ENCODE measurements at places on chromosomes 11 and 22.

- DNase-seq = no peak
Measured at GRCh38 chr11:33802194-33802950, 28.1 kb upstream of the FBXO3 start.

- DNase-seq = no peak
Measured at GRCh38 chr11:36165621-36166397, 123.4 kb downstream of the COMMD9 start.

DNA sequence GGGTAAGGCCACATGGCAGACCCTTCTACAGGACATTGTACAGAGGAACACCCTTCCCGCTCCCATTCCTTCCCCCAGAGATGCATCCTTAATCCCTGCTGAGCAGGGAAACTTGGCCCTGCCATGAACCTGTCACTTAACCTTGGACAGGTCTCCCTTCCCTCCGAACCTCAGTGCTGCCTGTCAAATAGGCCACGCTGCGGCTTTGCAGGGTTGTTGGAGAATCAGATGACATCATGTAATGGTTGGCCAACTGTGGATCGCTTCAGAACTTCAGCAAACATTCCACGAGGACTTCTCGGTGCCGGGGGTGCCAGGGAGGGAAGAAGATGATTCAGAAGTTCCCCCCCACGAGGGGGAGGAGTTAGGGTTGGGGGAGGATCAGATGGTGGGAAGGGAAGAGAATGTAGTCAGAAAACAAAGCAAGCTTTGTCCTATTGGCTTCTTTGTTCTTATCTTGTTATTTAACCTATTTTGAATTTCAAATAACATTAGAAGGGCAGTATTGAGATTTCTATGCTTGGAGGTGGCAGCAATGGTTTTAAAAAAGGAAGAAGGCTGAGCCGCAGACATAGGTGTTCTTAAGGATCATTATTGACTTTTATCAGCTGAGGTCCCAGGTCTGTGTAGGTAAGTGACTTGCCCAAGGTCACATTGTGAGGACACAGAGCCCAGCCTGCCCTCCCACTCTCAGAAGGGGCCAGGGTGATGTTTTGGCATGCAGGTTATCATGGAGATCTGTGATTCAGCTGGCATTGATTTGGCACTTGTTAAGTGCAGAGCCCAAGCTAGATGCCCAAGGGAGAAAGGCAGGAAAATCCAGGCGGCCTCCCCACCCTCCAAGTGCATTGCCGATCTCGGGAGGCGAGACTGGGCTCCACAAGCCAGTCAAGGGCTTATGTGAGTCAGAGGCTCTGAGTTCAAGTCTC, 3.1 kb downstream of the CDC42EP1 start:
- DNase-seq = no peak

DNA sequence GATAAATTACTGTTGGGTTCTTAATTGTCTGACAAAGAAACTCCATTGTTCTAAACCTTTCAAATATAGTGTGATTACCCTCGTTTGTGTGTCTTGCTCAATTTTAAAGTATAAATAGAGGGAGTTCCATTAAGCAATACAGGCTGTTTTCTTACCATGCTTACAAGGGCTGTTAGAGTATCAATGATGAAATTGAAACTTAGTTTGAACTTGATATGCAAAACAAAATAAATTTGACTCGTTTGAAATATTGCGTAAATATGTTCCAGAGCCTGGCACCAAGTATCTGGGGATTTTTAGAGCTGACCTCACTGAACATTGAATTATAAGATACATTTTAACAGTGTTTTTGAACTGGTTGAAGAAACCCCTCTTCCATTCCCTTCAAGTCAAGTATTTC, 31.7 kb downstream of the TEAD1 start:
- no peak for DNase-seq

GRCh38 chr11:126172596-126173038, 38.8 kb downstream of the RPUSD4 start:
- DNase-seq = no peak

DNA sequence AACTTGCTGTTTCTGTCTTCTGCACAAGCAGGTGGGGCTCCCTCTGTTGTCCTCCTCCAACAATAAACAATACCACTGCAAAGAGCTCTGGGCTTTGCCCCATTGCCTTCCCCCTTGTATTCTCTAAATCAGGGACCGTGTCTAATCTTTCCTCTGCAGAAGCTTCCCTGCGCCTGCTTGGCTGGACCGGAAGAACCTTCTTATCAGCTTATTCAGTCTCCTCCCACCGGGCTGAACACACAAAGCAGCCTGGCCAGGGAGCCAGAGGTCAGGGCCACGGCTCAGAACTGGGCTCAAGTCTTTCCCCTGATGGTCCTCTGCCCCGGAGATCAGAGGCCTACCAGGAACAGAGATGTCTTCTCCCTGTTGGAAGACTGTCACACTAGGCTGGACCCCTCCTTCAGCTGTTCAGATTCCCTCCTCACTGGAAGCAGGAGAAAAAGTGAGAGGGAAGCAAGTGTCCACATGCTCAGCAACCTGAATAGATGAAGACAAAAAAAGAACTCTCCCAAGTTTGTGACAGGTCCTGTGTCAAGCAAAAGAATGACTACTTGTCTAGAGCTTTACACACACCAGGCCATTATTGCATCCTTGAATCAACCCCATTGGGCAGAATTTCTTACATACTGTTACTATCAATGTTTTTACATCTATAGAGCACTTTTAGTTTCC, 63.7 kb downstream of the RAB30 start:
- peak; percentile 34 for DNase-seq

- DNase-seq = no peak
Measured at GRCh38 chr22:31651664-31652063, 10.4 kb downstream of the PISD start.

GRCh38 chr11:44333271-44334218, 23.6 kb upstream of the ALX4 start:
- no peak for DNase-seq

DNA sequence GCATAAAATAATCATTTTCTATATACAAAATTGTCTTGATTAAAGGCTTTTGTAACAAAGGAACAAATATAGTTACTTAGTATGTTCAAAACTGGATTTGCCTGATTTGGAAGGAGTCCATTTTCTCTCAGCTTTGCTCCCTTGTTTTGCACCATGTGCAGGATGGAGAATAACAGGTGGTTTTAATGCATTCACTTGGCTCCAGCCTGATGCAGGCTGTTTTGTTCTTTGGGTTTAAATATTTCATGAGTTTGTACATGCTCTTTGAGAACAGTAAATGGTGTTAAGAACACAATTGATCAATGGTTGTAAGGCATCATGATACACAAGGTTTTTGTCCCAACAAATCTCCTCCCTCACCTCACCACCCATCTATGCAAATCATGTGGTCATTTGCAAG, 886.9 kb upstream of the CCDC90B start:
- DNase-seq = no peak

DNA sequence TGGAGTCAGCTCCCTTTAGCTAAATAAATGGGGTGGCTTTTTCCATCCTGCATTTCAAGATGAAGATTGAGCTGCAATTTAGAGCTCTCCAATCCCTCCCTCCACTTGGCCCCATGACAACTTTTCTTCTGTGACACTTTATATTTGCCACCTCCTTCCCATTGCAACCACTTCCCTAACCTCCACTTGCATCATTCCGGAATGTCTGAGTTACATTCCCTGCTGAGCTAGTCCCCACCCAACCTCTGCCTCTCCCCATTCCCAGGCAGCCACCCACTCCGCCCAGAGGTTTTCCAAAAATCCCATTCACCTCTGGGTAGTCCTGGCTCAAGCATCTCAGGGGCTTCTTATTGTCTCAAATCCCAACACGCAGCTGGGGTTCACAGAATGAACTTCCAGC, 24.7 kb downstream of the PC start:
- no peak for DNase-seq

GRCh38 chr11:86171627-86172026, 72.9 kb upstream of the EED start:
- DNase-seq = no peak

DNA sequence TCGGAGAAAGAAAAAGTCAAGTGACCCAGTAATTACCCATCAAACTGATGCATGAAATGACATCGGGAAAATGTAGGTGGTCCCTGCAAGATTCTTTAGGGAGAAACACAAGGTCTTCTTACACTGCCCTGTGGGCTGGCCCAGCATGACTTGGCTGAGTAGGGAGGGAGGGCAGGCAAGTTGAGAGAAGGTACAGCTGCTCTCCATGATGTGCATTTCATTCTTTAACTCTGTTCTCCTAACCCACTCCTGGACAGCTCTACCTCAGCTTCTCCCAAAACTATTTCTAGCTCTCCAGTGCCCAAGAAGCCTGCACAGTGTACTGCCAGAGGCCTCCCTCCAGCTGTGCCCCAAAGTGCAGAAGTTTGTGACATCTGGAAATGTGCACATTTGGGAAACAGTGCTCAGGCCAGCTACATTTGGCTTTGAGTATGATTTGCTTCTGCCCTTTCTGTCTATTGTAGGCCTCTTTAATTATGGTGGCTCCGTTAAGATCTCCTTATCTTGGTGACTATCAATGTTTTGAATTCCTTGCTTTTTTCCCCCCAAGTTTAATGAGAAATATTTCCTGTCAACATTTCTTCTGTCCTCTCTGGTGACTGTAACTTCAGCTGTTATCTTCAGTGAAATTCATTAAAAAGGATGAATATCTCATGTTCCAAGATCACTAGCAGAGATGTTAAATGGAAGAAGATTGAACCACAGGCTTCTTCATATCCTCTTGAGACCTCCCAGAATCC, 26.7 kb upstream of the PRSS23 start:
- DNase-seq = no peak

DNA sequence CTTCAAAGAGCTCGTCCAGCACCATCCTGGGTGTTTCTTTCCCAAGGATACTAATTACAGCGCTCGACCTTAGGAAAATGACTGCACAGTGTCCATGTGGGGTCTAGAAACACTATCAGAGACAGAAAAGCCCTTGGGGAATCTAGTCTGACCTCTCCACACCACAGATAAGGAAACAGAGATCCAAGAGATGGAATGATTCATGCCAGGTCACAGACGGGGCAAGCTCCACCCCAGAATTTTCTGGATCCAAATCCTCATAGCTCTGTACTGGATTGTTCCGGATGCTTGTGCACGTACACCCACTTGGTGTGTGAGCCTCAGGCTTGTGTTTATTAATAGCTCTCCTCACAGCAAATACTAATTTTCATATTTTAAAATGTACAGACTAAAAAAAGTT, 11.3 kb downstream of the ABTB2 start:
- no peak for DNase-seq

DNA sequence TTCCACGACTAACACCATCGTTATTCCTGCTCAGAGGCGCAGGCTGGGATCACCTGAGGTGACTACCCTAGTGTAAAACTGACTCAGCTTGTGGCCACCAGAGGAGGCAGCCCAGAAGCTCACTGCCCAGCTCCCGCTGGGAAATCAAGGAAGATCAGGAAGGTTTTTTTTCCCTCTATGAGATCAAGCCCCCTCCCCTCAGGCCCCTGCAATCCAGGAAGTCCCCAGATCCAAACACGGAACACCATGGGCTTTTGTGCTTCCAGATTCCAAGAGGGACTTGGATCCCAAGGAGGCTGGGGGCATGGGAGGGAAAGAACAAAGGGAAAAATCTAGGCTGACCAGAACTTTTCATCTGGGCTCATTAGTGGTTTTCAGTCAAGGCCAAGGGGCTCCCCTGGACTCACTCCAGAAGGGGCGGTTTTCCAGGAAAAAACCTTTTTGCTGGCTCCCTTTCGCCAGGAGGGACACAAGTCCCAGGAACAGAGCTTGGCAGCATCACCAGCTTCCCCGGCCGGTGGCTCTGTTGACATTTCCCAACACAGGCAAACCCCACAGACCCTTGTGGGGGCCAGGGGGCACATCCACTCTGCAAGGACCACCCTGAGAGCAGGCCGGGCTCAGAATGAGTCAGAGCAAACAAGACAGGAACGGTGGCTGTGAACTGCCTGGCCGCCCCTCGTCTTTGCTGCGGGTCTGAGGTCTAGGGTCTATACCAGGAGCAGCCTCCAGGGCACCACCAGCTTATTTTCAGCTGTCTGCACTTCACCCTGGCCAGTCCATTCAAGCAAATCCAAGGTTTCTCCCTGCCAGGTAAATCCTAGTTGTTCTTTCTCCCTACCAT, 36.8 kb downstream of the MYH9 start:
- no peak for DNase-seq

DNA sequence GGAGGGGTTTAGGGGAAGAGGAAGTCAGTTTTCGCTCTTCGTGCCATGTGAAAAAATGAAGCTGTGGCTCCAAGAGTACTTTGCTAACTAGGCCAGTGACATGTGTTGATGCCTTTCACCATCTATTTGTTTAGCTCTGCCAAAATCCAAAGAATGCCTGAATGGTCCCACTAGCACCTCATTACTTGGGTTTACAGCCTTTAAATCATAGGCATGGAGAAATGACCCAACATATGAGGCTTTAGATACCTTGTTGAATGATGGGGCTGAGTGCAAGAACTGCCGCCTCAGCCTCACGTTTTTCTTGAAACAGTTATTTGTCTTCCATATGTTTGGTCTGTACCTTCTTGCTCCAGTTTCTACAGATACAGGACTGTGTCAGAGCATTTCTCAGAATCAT, 8.3 kb downstream of the RBM4 start:
- no peak for DNase-seq

DNA sequence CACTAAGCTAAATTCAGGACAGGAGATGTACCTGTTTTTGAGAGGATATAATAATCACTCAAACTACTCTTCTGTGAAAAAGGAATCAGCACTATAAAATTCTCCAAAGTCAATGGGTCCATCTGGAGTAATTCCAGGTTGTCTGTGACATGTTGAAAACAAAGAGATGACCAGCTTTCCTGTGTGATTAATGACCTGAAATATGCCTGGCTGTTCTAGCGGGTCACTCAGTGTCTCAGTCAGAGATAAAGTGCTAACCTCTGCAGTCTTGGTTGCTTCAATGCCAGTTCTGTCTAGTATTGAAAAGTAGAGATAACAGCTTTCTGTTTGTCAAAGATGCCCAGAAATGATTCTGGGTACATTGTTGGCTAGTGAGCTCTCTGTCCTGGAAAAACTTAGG, 722.6 kb upstream of the TENM4 start:
- DNase-seq = no peak

DNA sequence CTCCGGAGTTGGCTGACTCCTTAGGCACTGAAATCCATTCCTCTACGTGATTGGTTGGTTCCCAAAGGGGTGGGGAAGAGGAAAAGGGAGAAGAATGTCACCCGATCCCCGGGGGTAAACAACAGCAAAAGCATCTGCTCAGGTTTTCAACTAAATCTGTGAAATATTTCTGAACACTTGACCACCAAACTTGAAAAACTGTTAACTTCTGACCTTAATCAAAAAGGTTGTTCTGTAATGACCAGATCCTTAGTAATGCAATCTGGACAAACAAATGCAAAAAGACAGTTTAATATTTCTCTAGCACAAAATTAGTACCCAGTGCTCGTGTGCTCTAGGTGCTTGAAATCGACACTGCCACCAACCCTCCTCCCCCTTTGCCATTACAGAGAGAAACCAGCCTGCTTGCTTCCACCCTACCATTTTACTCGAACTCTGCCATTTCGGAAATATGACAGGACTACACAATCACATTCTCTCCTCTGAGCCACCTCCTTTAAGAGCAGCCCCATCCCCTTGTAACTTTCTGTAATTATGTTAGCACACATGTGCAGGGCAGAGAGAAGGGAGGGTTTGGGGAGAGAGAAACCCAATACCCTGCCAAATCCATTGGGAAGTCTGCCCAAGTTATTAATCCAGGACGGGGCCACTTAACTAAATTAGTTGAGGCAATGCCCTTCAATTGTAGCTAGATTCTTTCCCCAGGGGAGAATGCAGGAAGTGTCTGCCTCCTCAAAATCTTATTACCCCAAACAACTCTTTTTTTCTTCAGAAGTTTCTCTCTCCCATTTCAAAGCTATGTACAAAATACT, 113.8 kb downstream of the RBFOX2 start:
- DNase-seq = no peak

GRCh38 chr11:8503910-8504364, 90.1 kb downstream of the STK33 start:
- no peak for DNase-seq
